ENCODE measurements at places on chromosomes 5 and 9. TPM values are rescaled to one million over a fixed set of nuclear protein-coding genes. Genes with fewer than 3 reads are reported as not detected.

GRCh38 chr5:109496112-109496511 lies 86.3 kb upstream of the PJA2 start:
- DNase-seq = no peak

Gene SLC25A2
- total RNA-seq = 0.32 TPM

Gene HCN1
- total RNA-seq = not detected

Gene DIRAS2
- not detected for total RNA-seq

DNA sequence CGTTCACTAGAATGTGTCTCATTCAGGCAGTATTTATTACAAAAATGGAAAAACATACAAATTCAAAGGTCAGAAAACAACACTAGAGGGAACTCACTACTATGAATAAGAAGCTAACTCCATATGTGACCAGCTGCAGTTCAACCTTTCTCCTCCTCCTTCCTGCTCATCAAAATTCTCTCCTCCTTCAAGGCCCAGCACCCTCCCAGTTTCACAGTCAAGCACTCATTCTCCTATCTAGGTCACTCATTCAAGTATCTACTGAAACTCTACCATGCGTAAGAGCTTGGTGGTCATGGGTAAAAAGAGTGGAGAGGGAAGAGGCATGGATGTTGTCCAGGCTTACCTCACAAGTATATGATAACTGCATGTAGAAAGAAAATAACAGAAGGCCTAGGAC lies 27.7 kb downstream of the ECPAS start:
- no peak for DNase-seq

DNA sequence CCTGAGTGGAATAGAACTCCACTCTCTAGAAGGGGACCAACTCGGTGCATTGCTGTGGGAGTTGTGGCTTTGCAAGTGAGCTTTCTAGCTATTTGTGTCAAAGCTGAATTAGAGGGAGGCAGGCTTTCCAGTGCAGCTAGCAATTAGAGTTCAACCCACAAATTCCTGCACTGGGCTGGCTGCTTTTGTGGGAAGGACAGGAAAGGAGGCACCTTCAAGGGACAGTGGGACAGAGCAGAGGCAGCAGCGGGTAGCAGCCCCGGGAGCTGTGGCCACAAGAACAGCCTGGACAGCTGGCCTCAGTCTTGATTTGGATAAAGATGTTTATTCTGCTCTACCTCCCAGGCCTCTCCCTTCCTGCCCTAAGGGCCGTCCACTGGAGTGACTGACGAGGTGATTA lies 83.7 kb upstream of the SLIT3 start:
- DNase-seq = no peak

GRCh38 chr5:533243-533954 lies 9.2 kb upstream of the SLC9A3 start:
- no peak for DNase-seq

DNA sequence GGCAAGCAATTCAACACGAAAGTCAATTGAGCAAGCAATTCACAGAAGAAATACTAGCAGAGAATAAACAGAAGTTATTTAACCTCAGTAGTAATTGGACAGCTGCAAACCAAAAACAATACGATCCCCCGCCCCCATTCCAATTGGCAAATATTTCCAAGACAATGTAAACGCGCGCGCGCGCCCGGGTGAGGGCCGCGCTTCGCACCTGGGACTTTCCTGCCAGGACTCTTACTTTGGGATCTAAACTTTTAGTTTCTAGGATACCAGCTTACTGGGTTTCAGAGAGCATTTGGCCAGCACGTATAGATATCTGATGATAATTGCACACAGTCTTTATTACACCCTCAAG lies 8.6 kb downstream of the RUFY1 start:
- DNase-seq = no peak

Gene CD14
- total RNA-seq = 0.26 TPM

DNA sequence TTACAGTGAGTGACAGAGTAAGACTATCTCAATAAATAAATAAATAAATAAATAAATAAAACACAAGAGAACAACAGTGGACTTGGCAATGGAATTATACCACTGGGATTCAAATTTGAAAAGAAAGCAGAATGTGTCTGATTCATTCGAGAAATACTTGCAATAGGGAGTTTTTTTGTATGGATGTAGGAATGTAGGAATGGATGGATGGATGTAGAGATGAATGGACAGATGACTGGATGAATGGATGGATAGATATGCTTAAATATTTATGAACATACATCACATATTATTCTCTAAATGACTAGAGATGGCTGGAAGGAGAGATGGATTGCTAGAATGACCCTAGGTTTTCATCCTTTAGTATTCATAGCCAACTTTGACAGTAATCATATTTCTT lies 22.0 kb upstream of the CEMIP2 start:
- no peak for DNase-seq

DNA sequence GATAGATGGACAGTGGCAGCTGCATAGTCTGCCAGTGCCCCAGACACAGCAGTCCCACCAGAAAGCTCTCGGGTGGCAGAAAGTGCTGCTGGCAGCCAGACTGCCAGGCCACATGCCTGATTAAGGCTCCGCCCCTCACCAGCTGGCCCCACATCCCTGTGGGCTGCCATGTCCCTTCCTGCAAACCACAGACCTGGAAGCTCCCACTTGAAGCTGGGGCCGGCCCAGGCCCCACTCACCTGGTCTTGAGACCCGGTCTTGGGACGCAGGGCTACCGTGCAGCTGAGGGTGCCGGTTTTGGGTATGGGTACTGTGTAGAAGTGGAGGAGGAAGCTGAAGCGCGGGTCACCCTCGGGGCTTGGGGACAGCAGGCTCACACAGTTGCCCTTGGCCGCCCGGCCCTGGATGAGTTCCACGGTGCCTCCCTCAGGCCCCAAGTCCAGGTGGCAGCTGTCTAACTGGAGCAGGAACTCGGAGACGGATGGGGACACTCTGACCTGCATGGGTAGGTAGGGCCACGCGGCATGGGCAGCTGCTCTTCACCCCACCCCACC lies 15.3 kb downstream of the FPGS start:
- no peak for DNase-seq

DNA sequence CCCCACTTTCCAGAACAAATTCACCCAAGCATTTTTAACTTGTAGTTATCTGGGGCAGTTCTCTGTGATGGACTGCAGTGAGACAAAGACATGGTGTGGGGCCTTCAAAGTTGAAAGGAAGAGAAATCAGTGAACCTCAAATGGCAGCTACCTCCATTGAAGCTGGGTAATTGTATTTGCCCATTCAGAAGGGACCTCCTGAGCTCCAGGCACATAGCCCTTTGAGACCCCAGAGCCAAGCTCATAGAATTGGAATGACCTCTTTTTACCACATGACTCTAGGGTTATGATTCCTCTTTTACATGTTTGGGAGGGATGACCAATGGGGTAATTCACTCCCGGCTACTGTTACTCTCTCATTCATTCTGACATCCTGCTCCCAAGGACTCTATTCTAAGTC lies 368.4 kb upstream of the ITGA1 start:
- no peak for DNase-seq

- DNase-seq = no peak
Observed at GRCh38 chr5:68070591-68071281, 144.8 kb upstream of the PIK3R1 start.

GRCh38 chr9:134683714-134684374 lies 42.2 kb downstream of the COL5A1 start:
- DNase-seq = no peak

GRCh38 chr5:61647672-61648071 lies 315.6 kb downstream of the ZSWIM6 start:
- no peak for DNase-seq

DNA sequence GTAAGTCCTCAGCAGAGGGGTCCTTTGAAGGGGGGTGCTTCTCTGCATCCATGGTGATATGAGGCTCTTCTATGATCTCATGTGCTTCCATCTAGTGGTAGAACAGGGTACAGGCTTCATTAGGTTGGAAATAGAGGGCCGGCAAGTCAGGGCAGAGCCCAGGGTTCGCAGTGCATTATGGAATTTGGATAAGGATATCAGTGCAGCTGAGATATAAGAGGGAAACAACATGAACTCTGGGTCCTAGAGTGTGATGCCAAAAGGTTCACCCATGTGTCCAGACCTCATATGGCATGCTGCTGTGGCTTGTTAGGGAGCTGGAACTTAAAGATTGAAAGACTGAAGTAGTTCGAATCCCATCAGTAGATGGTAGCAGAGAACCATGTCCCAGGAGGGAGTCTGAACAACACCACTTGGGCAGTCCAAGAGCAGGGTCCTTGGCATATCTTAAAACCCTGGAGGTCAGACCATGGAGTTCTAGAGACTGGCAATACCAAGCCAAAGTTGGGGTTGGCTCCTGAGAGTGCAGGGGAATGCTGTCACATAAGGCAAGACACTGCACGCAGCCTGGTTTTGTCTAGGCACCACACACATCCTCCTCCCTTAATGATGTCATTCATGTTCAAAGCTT lies 2.3 kb downstream of the FAM221B start:
- peak; percentile 43 for DNase-seq

Gene UBLCP1
- 11.7 TPM for total RNA-seq

- DNase-seq = no peak
Observed at GRCh38 chr9:1101846-1102641, 51.9 kb downstream of the DMRT2 start.

- DNase-seq = no peak
Observed at GRCh38 chr5:3100921-3101551, 349.6 kb upstream of the IRX2 start.

GRCh38 chr9:109843641-109844040 lies 63.6 kb downstream of the PALM2AKAP2 start:
- DNase-seq = no peak

- DNase-seq = peak; percentile 32
Observed at GRCh38 chr5:149636861-149637246, 55.6 kb downstream of the ARHGEF37 start.

DNA sequence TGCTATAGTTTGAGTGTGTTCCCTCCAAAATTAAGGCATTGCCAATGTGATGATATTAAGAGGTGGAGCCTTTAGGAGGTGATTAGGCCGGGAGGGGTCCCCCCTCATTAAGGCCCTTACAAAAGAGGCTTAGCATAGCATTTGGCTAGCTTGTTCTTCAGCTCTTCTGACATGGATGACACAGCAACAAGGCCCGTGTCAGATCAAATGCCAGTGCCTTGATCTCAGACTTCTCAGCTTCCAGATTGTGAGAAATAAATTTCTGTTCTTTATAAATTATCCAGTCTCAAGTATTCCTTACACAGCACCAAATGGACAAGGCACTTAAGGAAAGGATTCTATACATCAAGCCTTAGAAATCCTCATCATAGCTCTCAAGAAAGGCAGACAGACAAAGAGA lies 31.8 kb downstream of the SLC38A9 start:
- DNase-seq = no peak

GRCh38 chr5:99004960-99005359 lies 76.2 kb upstream of the CHD1 start:
- no peak for DNase-seq

DNA sequence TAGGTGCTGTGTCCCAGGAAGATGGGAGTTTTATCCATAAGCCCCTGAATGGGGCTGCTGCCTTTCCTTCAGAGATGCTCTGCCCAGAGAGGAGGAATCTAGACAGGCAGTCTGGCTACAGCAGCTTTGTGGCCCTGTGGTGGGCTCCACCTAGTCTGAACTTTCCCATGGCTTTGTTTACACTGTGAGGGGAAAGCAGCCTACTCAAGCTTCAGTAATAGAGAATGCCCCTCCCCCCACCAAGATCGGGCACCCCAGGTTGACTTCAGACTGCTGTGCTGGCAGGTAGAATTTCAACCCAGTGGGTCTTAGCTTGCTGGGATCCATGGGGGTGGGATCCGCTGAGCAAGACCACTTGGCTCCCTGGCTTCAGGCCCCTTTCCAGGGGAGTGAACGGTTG lies 100.9 kb upstream of the DPYSL3 start:
- no peak for DNase-seq

- DNase-seq = no peak
Observed at GRCh38 chr5:111201705-111202104, 22.5 kb upstream of the CAMK4 start.

GRCh38 chr5:141560725-141561483 lies 57.9 kb downstream of the DIAPH1 start:
- DNase-seq = peak; percentile 97

- no peak for DNase-seq
Observed at GRCh38 chr9:7536310-7536939, 263.2 kb downstream of the DMAC1 start.

DNA sequence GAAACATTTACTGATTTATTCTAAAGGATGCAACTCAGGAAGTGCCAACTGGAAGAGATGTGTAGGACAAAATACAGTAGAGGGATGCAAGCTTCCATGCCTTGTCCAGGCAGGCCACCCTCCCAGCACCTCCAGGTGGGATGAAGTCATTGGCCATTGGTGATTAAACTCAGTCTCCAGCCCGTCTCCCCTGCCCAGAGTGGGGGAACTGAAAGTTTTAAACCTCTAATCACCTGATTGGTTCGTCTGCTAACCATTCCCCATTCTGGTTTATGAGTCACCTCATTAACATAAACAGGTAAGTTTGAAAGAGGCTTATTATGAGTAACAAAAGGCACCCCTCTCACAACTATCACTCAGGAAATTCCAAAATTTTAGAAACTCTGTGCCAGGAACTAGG lies 8.1 kb downstream of the TNFAIP8 start:
- DNase-seq = no peak

DNA sequence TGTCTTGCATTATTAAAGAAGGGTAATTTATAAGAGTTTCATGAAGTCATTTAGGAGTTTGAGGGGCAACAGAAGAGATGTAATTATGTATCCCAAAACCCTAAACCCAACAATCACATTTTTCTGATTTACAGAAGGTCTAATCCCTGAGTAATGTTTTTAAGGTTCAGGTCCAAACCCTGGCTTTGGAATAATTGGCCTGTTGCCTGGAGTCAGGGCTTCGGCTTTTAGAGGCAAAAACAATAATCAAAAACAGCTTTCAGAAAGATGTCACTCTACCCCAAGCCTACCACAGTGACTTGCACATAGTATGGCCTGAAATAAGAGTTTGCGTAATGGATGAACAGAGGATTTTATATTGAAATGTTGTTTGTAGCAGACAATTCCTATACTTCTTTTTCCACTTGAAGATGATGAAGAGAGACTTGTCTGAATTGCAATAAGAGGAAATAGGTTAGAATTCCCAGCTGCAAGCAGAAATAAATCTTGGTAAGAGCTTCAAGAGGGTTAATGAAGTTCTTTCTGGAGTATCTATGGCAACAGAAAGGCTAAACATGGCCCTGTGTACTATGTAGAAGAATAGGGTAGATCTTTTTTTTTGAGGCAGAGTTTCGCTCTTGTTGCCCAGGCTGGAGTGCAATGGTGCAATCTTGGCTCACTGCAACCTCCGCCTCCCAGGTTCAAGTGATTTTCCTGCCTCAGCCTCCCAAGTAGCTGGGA lies 152.0 kb downstream of the GPBP1 start:
- DNase-seq = no peak

Gene AFAP1L1
- total RNA-seq = 150 TPM

DNA sequence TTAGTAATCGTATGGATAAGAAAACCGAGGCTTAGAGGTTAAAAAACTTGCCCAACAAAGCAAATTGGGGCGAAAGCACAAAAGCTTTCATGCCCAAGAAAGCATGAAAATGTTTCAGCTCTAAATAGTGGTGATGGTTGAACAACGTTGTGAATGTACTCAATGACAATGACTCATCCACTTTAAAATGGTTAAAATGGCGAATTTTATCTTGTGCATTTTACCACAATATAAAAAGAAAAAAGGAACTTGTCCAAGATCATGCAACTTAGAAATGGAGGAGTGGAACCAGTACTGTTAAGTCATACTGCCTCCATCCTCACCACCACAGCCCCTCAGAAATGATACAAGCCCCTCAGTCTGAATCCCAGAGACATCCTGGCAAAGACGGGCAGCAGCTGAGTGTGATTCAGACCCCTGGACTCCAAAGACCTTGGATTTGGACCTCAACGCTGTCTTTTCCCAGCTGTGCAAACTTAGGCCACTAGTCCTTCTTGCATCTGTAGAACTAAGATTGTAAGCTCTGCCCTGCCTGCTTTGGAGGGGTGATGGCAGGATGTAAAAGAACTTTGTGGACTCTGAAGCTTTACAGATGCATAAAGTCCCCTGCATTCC lies 158.4 kb downstream of the GABBR2 start:
- DNase-seq = no peak
